ENCODE measurements at places on chromosomes 1 and 21.

DNA sequence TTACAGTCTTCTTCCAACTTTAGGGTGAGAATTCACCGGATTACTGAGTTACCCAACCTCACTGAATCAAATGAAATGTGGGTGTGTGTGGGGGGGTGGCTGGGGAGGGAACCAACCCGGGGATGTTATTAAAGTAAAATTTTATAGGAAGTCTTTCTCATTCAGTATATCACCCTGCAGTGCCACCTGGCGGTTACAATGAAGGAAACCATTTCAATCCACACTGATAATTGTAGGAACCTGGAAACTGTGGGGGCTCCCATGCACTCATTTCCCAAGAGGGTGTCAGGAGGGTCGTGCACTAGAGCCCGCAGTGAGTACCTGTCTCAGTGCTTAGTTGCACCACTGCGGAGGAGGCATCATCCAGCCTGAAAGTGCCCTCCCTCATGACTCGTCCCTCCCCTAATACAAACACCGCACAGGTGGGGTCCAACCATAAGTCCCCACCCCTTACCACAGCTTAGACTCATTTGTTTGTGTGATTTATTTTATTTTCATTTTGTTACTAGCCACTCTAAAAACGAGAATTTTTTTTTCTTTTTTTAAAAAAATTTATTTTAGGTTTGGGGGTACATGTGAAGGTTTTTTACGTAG is 29.1 kb upstream of the IGSF5 start:
- DNase-seq: peak; percentile 30

DNA sequence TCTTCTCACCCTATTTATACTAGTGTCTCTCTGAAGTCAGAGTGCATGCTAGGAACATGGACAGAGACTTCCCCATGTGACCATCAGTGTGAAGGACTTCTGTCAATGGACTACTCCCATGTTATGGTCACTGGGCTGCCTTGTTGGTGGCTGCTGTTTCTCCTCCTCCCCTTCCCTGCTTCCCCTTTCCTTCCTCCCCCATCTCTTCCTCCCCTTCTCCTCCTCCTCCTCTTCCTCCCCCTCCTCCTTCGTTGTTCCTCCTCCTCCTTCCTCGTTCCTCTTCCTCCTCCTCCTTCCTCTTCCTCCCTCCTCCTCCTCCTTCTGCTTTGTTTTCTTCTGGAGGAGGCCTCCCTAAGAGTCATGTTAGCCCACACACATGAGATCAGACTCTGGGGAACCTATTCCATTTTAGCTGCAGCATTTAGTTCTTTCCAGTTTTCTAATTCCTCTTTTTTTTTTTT is 35.8 kb downstream of the IER5 start:
- DNase-seq: no peak

- DNase-seq: no peak
Measured at GRCh38 chr21:36509973-36510664, 30.2 kb upstream of the CLDN14 start.

DNA sequence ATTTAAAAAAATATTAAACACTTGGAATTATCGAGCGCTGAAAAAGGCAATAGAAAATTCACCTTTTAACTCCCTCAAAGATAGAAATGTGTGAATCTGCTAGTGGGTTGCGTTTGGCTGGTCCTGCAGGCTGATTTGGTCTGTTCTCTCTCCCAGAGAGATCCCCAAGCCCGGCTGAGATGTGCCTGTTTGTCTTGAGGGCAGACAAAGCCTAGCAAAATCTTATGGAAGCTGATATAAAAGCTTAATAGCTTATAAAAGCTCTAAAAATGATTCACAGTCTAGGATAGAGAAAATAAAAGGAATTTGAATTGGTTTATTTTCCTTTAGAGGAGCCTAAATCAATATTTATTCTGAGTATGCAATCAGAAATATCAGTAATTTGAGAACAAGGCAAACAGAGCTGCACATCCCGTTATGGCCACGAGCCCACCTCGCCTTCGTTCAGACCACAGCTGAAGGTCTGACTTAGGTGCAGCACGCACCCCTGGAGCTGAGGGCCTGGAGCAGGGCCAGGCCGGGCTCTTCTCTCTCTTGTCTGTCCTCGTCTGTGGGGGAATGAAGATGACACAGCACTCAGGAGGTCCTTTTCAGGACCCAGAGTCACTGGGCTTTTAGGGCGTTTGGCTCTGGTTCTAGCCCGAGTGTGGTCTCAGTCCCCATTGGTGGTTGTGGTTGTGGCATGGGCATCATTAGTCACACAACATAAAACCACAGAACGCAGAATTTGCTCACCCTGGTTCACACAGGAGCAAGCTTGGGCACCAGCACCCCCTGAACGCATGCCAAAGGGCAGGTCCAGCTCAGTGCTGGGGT is 18.6 kb downstream of the PDE9A start:
- DNase-seq: peak; percentile 96

- DNase-seq: no peak
Measured at GRCh38 chr1:902802-903201, 20.9 kb upstream of the SAMD11 start.

- DNase-seq: no peak
Measured at GRCh38 chr21:44400791-44401385, 47.5 kb downstream of the TRPM2 start.

GRCh38 chr1:31828341-31828740 is 12.5 kb upstream of the SPOCD1 start:
- DNase-seq: no peak

- no peak for DNase-seq
Measured at GRCh38 chr21:29347274-29347681, 48.6 kb downstream of the BACH1 start.

DNA sequence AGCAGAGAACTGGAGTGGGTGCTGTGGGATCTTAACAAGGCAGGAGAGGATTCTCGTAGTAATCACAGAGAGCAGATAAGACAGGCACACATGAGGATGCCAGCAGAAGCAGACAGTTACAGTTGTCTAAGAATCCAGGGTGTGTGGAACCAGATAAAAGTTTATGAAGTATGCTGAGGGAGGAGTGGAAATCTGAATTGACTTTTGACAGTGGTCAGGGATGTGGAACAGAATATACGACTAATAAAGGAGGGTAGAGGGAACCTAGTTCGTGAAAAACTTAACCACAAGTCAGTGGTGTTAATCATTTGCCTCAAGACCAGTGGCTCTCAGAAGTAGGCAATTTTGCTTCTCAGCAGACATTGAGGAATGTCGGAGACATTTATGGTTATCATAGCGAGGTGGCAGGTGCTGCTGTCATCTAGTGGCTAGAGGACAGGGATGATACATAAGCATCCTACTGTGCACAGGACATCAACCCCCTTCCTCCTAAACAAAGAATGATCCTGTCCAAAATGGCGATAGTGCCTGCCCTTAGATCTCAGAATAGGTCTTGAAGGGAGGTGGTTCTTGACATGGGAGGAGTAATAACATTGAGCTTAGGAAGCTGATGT is 3.0 kb downstream of the LRRC8D start:
- no peak for DNase-seq

GRCh38 chr1:41830726-41831125 is 88.0 kb downstream of the HIVEP3 start:
- no peak for DNase-seq

- no peak for DNase-seq
Measured at GRCh38 chr1:42152119-42152518, 1.1 kb upstream of the GUCA2B start.

DNA sequence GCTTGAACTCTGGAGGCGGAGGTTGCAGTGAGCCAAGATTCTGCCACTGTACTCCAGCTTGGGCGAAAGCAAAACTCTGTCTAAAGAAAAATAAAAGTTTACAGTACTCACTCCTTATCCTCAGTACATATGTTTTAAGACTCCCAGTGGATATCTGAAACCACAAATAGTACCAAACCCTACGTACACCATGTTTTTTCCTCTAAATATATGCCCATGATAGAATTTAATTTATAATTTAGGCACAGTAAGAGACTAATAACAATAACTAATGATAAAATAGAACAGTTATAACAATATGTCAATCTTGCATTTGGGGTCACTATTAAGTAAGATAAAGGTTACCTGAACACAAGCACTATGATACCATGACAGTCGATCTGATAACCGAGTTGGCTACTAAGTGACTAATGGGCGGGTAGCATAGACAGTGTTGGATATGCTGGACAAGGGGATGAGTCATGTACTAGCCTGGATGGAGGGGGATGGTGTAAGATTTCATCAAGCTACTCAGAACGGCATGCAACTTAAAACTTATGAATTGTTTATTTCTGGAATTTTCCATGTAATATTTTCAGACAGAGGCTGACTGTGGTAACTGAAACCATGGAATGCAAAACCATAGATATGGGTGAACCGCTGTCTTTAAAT is 43.7 kb downstream of the ST7L start:
- no peak for DNase-seq
